ENCODE measurements at places on chromosomes 4 and X. TPM values are rescaled to one million over a fixed set of nuclear protein-coding genes. Genes with fewer than 3 reads are reported as not detected.

Gene FRAS1
- total RNA-seq: 0.04 TPM

Gene DCK
- total RNA-seq: 33.4 TPM

Gene ANKRD37
- 12.5 TPM for total RNA-seq

Gene NBDY
- 50.0 TPM for total RNA-seq

Gene SSX2
- total RNA-seq: not detected

Gene CLGN
- total RNA-seq: 0.27 TPM

Gene ADH1B
- not detected for total RNA-seq

Gene TET2
- 20.7 TPM for total RNA-seq

Gene F11
- total RNA-seq: not detected

All from activated naive CD8-positive, alpha-beta T cell treated with anti-CD3 and anti-CD28 coated beads for 36 hours (primary cell).